NCI-H524 treated with DMSO at 0.1 percent for 48 hours (cell line): ENCODE measurements at places on chromosomes 5 and 9.
A peak's percentile ranks its signal among the peaks of the same experiment; 100 is the strongest.

- DNase-seq = no peak
These were observed 527.2 kb downstream of the NR2F1-AS1 start for GRCh38 chr5:93053825-93054224.

DNA sequence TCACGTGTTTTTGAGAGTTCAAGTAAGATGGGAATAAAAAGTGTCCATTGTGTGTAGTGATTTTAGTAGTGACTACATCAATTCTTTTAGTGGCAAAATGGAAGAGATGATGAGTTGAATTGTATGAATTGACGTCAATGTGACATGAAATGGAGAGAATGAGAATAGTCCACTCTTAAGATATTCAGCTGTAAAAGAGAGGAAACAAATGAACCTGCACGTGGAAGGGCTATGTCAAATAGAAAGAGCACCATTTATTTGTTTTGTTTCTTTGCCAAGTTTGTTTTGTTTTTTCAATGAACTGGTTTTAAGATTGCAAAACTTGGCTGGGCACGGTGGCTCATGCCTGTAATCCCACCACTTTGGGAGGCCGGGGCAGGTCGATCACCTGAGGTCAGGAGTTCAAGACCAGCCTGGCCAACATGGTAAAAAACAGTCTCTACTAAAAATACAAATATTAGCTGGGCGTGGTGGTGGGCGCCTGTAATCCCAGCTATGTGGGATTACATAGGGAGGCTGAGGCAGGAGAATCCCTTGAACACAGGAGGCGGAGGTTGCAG is 453.8 kb downstream of the TAF11L14 start:
- DNase-seq = no peak

DNA sequence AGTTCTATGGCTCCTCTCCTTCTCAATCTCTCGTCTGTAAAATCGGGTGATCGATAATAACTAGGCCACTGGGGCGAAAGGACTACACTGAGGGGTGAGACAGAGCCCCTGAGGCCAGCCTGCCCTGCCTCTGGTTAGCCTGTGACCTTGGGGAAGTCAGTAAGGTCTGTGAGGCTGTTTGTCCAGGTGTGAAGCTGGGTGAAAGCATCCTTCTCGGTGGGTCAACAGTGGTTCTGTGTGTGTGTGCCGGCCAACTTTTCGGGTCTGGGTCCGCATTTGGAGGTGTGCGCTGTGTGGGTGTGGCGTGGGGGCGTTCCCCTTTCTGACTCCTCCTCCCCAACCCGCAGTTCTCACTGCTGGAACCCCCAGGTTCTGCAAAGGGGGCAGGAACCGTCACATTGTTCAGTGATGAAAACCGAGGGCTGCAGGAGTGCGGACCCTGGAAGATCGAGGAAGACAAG is 5.0 kb upstream of the RNF44 start:
- no peak for DNase-seq

GRCh38 chr9:129398101-129398960 is 220.3 kb upstream of the IER5L start:
- DNase-seq = no peak

DNA sequence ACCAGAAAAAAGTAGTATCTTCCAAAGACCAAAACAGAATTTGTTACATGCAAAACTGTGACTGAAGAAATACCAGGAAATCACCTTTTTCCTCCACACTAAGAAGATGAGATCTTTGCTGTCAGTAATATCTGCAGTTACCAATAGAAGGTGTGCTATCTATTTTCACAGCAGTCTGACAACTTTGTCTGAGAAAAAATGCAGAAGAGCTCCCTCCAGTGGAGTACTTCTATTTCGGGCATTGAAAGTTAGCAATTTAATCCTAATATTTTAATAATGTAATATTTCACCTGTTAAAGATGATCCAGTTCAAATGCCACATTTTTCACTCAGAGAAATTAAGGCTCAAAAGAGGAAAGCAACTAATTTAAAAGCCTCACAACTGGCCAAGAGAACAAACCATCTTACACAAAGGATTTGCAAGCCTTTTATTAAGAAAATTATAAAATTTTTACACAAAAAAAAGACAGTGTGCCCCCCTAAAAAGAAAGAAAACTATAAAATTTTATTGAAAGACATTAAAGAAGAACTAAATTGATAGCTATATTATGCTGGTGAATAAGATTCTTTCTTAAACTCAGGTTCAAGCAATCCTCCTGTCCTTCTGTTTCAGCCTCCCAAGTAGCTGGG is 50.6 kb downstream of the DEPDC1B start:
- DNase-seq = no peak

- no peak for DNase-seq
These were observed 19.5 kb downstream of the BTNL9 start for GRCh38 chr5:181059297-181060230.

DNA sequence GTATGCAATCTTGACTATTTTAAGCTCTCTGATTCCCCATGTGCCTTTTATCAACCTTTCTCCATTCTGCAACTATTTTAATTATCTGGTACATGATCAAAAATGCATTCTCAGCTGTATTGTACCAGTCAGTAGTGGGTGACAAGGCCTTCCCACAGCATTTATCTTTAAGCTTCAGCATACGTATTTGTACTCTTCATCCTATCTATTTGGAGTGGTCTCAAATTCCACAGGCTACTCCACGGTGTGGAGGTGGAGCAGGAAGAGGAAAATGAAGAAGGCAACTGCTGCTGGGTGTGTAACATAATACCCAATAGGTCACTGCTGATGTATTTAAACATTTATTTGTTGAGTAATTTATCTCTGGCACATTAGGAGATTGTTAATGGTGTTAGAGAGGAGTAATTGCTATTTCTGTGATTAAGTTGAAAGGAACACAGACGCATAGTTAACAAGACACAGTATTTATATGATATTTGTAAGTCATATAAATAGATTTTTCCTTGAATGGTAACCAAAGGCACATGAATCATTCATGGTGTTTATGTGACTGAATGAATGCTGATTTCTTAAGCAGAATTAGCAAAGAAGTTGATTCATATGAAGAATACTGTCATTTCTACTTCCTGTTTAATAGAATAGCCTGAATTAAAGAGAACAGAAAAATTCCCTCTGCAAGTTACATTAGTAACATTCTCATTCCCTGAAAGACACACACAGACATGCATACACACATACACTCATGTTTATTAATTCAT is 153.8 kb upstream of the NR3C1 start:
- peak; percentile 9 for DNase-seq

- peak; percentile 17 for DNase-seq
These were observed 2.8 kb downstream of the CKS2 start for GRCh38 chr9:89313842-89314241.

DNA sequence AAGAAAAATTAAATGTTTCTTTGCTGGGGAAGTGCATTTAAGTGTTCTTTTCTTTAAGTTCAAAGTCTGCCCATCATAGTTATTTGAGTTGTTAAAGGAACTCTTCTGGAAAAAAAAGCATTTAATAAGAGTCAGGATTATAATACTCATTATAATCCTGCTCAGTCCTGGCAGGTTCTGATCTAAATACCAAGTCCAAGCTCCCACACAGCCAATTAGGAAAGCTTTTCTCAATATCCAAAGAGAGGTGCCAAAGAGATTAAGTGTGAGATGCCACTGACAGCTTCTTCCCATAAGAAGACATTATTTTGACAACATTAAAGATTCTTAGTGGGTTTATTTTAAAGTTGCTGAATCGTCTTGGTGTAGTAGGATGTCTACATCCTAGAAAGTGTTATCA is 235.2 kb upstream of the DAB2 start:
- DNase-seq = no peak

- DNase-seq = no peak
These were observed 53.8 kb upstream of the KCNMB1 start for GRCh38 chr5:170442921-170443320.

- peak; percentile 96 for DNase-seq
These were observed 2.6 kb downstream of the IGFBPL1 start for GRCh38 chr9:38421498-38422211.

DNA sequence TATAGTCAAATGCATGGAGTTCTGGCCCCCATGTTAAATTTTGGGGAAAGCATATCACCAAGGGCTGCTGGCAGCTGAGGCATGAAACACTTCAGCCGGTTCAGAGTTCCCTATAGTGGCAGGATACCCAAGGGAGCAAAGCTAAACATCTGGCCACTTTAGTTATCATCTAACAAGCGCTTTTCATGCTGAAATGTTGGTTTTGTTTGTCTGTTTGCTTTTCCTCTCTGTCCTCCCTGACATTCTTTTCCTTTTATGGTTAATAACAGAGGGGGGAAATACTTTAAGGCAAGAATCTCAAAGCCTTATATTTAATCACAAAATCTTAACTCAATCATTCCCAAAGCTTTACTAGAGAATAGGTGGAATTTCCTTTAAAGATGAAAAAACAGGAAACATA is 11.9 kb downstream of the APBA1 start:
- no peak for DNase-seq

DNA sequence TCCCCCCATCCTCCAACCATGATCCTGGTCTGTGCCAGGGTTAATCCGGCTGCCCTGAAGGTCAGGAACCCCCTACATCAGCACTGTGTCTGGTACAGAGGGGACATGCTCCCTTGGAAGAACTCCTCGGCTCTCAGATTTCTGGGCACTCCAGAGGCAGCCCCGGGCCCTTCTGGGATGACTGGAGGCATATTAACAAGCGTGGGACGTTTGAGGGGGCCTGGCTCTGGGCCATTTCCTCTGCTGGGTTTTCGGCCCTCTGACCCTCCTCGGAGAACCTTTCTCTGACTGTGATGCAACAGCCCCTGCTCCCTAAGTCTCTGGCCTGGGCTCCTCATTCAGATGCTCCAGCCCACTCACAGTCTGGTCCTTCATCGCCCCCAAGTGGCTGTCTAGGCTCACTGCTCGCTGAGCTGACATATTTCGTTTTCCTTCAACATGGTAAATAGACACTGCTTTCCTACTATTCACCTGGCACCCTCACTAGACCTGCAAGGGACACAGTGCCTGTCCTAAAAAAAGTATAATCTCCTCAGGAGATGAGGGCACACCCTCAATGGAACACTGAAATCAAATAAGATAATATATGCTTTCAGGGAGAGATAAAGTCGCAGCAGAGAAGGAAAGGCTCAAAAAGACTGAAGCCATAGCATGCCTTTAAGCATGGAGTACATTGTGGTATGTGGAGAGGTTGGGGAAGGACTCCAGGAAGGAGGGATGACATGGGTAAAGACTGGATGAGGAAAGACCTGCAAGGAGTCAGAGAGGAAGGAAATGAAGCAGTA is 404.7 kb upstream of the TRPC7 start:
- DNase-seq = peak; percentile 36

GRCh38 chr5:74295676-74296075 is 344.9 kb downstream of the ENC1 start:
- DNase-seq = no peak

DNA sequence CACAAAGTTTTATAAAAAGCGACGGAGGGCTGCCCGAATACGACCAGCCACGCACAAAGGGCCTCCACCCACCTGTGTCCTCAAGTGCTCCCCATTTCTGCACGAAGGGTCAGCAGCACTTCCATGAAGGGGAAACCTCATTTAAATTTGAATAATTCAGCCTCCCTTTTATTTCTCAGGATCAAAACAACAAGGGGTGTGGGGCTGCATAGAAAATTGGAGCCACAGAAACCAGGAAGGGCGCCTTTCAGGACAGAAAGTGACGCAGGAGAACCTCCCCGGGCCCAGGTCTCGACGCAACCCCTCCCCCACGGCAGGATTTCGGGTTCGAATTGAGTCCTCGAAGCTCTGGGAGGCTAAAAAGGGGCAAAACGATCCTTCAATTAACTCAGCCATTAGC is 2.1 kb downstream of the NRARP start:
- DNase-seq = no peak

GRCh38 chr9:78035383-78035993 is 3.9 kb upstream of the GNAQ start:
- no peak for DNase-seq

GRCh38 chr5:141529002-141529401 is 40.1 kb downstream of the PCDHGC5 start:
- DNase-seq = no peak

DNA sequence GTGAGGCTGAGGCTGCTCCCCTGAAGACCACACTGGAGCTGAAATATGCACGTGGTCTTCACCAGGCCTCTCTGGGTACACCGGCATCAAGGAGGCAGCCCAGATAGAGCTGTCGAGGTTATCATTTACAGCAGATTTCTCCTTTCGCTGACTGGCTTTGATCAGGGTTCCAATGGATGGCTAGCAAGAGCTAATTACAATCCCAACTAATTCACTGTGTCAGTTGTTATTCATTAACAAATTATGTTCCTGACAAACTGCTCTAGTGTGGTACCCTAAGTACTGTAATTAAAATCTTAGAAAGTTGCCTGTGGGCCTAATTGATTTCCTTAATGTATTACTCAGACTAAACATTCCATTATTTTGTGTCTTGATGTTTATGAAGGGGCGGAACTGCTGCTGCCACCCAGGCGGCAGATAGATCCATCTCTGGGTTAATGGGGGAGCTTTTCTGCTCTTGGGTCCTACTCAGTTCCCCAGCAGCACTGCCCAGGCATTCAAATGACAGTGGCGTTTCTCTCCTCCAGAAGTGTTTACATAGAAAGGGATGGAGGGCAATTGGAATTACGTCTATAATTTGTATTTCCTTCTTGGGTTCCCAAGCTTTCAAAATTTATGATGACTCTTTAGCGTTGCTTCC is 71.7 kb upstream of the RAD23B start:
- no peak for DNase-seq

- no peak for DNase-seq
These were observed 13.9 kb downstream of the TLR4 start for GRCh38 chr9:117718085-117718484.

GRCh38 chr5:59588922-59589321 is 304.6 kb downstream of the PDE4D start:
- DNase-seq = no peak

DNA sequence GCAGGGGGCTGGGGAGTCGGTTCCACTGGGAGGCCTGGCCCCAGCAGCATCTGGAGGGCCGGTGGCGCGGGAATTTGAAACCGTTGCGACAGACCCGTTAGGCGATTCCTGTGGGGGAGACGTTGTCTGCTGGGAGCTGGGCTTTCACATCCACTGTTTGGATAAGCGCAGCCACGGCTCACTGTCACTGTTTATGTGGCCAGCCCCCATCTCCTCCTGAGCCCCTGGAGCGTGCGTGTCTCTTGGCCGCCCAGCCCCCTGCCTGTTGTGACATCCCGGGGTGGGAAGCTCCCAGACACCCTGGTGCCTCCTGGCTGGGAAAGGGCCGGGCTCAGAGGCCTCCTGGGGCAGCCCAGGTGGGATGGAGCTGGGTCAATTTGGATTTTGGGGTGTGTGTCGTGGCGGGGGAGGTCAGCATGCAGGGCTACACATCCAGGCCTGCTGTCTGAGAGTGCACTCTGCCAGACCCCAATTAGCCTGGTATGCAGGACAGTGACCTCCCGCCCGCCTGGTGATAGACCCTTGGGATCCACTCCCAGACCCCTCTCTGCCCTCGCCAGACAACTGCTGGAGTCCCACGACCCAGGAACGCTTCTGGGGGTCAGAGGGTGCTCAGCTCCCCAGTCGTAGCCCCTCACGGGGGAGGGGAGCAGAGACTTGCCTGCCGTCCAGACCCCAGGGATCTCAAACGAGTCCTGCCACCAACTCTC is 62.0 kb upstream of the RNU6ATAC start:
- DNase-seq = no peak

GRCh38 chr5:136793300-136793699 is 428.0 kb upstream of the TRPC7 start:
- DNase-seq = no peak

GRCh38 chr5:17182494-17182893 is 34.9 kb upstream of the BASP1 start:
- no peak for DNase-seq
